ENCODE measurements at places on chromosomes 2 and 18.

DNA sequence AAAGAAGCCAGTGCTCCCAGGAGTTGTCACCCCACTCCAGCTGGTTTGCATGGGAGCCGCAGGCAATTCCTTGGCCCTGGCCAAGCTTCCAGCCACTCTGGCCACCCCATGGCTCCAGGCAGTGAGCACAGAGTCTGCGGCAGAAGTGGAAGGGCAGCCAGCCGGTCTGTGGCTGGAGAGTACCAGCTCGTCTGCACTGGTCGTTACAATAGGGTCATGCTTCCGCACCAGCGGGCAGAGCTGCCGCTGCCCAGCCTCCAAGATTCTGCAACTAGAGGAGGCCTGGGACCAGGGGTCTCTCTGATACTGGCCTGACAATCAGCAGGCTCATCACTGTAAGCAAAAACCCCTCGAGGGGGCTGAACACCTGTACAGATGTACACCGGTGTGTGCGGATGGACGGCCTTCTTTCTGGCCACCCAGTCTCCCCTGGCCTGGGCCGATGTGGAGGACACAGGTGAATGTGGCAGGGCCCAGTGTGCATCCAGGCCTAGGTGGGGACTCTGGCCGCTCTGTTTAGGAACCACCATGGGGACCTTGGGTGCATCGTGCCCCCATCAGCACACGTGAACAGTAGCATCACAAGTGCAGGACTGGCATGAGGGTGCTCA, 51.9 kb upstream of the ODC1 start:
- no peak for DNase-seq

GRCh38 chr2:205511221-205511620, 171.1 kb upstream of the NRP2 start:
- no peak for DNase-seq

DNA sequence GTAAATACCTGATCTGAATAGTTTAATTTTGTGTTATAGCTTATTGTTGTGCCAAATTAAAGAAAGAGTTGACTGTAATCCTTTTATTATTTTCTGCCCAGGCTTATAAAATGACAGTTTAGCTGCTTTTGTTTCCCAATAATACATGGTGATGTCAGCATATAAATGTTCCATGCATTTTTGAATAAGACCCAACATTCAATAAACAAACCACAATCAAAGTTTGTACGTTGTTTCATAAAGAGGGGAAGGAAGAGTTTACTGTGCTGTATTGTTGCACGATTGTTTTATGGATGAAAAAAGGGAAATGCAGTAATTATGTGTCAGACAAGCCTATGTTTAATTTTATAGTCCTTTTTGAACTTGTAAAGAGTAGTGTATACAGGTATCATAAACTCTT, 177.2 kb upstream of the SCN7A start:
- DNase-seq = no peak

DNA sequence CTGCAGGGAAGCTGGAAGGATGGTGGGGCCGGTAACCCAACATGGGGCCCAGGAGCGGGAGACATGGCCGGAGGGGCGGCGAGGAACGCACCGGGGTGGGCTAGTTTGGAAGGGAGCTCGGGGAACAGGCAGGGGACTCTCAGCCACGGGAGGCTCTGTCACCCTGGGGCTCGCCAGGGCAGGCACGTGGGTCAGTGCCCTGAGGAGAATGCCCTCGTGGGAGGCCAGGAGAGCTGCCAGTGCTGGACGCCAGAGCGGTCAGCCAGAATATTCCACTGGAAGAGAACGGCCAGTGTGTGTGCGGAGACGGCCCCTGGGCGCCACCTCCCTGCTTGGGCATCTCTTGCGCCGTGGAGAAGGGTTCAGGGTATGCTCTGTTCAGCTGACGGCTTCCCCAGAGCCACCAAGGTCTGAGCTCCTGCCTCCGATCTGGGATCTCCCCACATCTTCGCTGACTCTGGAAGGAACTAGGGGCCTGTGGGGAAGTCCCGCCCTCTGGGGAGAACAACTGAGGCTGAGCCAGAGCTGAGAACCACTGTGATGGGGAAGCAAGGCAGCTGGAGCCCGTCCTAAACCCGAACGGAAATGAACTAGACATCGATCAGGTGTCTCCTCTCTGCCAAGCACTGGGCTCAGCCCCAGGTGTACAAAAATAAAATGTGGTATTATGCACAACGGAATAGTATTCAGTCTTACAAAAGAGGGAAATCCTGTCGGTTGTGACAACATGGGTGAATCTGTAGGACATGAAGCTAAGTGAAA, 49.3 kb downstream of the TNP1 start:
- no peak for DNase-seq

- DNase-seq = no peak
Measured at GRCh38 chr2:221501210-221501882, 70.8 kb downstream of the EPHA4 start.

DNA sequence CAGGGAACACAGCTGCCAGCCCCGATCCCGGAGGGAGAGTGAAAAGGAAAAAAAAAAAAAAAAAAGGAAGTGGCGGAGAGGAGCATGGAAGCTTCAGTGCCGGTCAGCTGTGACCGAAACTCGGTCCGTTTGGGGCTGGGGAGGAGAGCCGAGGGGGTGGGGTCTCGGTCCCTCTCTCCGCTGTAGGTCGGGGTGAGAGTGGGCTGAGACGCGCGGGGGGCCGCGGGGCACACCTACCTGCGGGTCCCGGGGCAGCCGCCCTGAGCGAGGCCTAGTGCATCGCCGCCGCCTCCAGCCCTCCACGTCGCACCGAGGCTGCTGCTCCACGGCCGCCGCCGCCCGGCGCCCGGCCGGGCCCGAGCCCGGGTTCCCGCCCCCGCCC, 536 bp downstream of the VPS54 start:
- DNase-seq = no peak

GRCh38 chr2:216133397-216133796, 24.2 kb downstream of the XRCC5 start:
- no peak for DNase-seq

- no peak for DNase-seq
Measured at GRCh38 chr2:11562476-11562875, 28.6 kb downstream of the GREB1 start.

DNA sequence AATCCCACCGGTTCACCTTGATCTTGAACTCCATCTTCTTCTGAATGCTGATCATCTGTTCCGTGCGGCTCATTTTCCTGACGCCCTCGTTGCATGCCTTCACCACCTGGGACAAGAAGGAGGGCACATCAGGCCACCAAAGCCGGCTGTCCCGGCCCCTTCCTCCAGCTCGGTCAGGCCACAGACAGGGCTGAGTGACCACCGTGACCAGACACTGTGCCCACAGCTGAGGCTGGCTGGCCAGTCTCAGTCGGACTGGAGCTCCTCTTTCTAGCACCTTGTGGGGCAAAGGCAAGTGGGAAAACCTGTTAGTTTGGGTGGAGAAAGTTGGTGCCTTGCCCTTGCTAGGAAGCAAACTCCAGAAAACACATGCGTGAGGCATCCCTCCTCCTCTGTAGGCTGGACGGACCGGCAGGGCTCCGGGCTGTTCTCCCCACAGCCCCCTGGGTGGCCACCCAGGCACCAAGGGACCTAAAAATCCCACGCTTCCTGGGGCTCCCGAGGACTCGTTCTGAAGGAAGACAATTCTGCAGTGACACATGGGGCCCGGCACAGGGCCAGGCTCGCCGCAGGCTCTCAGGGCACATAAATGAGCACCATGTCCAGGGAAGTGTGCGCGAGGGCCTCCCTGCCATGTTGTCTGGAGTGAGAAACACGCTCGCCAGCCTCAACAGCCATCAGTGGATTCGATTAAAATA, 15.3 kb downstream of the SNORC start:
- DNase-seq = no peak

DNA sequence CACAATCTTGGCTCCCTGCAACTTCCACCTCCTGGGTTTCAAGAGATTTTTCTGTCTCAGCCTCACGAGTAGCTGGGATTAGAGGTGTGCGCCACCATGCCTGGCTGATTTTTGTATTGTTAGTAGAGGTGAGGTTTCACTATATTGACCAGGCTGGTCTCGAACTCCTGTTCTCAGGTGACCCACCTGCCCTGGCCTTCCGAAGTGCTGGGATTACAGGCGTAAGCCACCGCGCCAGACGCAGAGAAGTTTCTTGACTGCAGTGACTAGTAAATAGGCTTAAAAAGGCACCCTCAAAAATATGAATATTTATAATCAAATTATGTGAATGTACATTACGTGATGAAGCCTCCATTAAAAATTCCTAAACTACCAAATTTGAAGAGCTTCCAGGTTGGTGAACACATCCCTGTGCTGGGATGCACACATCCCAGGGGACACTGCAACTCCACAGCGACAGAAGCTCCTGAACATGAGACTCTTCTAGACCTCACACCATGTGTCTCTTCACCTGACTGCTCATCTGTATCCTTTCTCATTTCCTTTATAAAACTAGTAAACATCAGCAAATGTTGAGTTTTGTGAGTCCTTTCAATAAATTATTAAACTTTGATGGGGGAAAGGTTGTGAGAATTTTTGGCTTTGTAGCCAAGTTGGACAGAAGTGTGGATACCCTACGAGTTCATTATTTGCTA, 203.3 kb upstream of the SPOPL start:
- no peak for DNase-seq

DNA sequence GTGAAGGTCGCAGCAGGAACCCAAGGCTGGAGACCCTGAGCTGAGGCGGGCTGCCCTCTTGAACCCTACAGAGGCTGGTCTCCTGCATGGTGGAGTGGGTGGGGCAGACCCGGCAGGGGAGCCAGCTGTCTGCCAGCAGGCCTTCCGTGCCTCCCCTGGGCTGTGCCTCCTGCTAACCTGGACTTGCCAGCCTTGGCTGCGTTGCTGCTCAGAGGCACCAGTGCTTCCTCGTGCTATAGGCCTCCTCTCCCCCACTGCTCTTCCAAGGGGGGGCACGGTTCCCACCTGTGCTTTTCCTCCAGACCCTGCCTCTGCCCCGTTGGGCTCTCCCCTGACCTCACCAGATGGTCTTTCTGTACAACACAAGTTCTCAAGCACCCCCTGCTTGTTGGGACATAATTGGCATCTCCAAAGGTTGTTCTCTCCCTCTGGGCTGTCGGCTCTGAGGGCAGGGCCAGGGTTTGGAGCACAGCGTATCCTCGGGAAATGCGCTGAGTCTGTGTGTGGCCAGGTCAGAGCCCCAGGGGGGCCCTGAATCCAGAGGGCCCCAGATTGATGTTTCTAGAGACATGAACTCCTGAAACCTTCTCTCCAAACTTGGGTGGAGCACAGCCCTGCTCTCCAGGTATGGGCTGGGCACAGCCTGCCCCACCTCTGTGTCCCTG, 6.7 kb downstream of the ARHGEF4 start:
- no peak for DNase-seq

DNA sequence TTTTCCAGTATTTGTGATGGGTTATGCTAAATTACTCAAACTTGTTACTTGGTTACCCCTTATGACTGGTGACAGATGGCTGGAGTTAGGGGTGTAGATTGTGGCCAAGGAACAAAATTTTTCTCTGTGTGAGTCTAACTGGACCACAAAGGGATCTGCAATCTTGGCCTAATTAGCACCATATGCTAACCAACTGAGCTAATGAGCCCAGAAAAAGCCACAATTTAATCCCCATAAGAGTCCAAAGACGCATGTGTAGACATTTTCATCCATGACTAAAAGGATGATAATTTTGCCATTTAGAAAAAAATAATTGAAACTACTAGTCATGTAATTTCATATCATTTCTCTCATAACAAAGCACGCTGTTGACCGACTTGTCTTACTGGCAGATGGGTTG, 151.2 kb downstream of the ABCA12 start:
- no peak for DNase-seq

- DNase-seq = no peak
Measured at GRCh38 chr2:60492548-60492947, 60.9 kb downstream of the BCL11A start.

GRCh38 chr18:23882616-23883276, 131.8 kb upstream of the TTC39C start:
- no peak for DNase-seq

All from activated T-cell treated with anti-CD3 and anti-CD28 coated beads for 24 hours (primary cell).